ENCODE measurements at places on chromosomes 7 and 10.
A peak's percentile ranks its signal among the peaks of the same experiment; 100 is the strongest.

GRCh38 chr10:61110188-61110844 lies 166.3 kb upstream of the RHOBTB1 start:
- no peak for DNase-seq

DNA sequence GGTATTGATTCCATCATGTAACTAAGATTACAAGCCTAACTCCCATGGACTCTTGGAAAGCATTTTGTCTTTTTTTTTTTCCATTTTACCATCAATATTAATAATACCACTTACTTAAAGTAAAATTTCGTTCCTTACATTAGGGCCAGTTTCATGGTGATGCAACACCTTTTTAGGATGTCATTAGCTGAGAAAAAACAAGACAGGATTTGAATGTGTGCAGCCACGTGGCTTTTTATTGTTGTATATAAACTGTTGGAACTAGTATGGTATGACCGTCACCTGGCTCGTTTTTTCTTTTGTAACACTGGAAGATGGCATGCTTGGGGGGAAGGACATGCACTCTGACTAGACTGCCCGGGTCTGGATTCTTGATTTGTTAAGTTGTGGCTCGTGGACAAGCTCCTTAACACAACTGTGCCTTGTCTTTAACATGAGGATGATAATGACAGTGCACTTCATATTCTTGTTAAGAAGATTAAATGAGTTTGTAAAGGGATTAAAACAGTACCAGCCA lies 42.1 kb downstream of the ARHGAP21 start:
- no peak for DNase-seq

GRCh38 chr7:106048706-106049020 lies 63.4 kb downstream of the SYPL1 start:
- DNase-seq = no peak

- DNase-seq = no peak
These were observed 186.3 kb downstream of the PLPP4 start for GRCh38 chr10:120643351-120643750.

DNA sequence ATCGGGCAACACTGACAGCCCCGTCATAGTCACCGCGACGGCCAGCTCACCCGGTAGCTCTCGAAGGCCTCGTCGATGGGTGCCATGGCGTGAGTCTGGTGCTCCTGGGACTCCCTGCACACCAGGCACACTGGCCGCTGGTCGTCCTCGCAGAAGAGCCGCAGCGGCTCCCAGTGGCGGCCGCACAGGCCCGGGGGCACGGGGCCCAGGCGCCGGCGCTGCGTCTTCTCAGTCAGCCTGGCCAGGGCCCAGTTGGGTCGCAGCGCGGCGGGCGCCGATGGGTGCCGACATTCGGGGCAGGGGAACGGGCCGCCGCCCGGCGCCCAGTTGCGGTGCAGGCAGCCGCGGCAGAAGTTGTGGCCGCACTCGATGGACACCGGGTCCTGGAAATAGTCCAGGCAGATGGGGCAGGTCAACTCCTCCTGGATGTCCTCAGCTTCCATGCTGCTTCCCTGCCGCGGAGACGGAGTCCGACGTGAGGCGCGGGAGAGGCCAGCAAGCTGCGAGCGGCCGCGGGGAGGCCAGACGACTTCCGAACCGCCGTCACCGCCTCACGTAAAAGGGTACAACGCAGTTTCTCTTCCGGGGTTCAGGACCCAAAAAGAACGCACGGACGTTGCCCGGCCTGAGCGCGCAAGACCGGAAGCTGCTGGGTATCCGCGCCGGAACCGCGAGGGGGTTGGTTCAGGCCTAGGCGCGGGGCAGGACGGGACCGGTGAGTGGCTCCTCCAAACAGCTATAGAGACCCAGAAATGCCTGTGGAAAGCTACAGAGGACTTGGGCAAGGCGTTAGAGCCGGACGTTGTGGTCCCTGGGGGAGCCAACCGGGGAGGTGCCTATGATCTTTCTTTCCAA lies at the start of gene TRIM4:
Gene TRIM4, minus strand, starts transcription at position 572 of the 855 bp plus-strand sequence. Its CDS starts 129 bp downstream, at position 443.
- DNase-seq = peak; percentile 92

DNA sequence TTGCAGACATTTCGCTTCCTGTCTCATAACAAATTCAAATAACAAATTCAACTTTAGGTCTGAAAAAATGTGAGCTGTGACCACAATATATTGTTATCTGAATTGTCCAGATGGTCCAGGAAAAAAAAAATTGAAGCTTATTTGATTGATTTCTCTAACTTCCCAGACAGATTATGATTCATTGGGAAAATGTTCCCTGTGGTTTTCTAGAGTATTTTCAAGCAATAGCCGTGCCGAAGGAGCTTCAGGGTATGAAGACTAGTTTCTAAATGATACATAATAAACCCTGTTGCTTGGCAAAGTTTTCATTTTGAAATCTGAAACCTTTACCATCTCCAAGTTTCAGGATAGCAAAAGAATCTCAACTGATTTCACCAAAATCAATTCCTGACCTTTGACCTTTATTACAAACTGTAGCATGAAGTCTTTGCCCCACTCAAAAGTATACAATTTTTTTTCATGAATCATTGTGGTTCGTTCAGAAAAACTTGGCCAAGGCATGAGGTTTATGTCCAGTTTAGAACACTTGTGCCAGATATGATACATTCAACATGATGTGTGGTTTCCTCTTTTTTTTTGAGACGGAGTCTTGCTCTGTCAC lies 109.9 kb downstream of the JCAD start:
- DNase-seq = no peak

DNA sequence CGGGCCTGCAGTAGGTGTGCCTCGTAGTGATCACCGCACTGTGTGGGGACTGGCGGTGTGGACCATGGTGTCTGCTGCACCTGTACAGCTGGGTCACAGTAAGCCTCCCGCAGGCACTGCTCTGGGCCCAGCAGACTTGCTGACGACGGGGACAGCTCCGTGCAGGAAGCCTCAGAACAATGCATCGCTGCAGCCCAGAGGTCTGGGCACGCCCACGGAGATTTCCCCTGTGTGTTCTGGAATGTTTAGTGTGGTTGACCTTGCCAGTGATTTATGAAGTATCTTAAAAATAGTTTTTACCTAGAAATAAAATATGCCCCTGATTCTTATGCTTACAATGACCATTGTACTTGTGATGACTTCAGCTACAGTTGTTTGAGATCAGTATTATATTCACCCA lies 59.1 kb upstream of the ZNF32 start:
- no peak for DNase-seq

GRCh38 chr7:128420773-128421172 lies 11.0 kb upstream of the IMPDH1 start:
- DNase-seq = no peak

DNA sequence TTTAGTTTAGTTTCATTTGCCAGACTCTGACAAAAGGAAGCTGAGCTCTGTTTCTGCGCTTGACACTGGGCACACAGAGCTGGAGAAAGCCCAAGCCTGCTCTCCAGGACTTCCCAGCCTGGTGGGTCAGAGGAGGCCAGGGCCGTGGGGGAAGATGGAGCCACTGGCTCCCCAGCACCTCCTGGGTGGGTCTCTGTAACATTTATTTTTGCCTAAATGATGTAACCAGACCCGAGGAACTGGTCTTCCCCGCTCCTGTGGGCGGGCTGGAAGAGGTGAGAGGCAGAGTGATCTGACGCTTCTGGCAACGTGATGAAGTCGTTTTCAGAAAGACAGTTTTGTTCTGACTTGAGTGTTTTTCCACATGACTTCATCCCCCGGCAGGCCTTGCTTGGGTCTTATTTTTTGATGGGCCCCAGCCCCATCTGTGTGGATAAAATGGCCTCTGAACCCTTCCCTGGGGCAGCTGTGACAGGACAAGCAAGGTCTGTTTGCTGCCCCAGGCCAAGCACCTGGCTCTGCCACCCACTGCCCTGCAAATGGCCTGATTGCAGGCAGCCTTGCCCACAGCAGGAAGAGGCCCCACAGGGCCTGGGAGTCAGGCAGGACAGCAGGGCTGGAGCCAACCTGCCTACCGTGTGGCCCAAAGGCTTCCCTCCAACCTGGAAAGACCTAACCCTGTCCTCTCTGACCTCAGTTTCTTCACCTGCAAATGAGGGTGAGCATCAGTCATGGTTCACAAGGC lies 304.9 kb upstream of the ZMIZ1 start:
- DNase-seq = no peak

GRCh38 chr10:47403446-47404318 lies 19.6 kb upstream of the ZNF488 start:
- DNase-seq = no peak

Measured in activated CD4-positive, CD25-positive, alpha-beta regulatory T cell treated with anti-CD3 and anti-CD28 coated beads, Interleukin-2, amount 50 U/mL, for 72 hours (primary cell).